ENCODE measurements at places on chromosomes 7 and 10.

- DNase-seq: no peak
Observed at GRCh38 chr10:92113911-92114600, 176.8 kb downstream of the CPEB3 start.

- no peak for DNase-seq
Observed at GRCh38 chr7:35379481-35379880, 125.6 kb upstream of the TBX20 start.

DNA sequence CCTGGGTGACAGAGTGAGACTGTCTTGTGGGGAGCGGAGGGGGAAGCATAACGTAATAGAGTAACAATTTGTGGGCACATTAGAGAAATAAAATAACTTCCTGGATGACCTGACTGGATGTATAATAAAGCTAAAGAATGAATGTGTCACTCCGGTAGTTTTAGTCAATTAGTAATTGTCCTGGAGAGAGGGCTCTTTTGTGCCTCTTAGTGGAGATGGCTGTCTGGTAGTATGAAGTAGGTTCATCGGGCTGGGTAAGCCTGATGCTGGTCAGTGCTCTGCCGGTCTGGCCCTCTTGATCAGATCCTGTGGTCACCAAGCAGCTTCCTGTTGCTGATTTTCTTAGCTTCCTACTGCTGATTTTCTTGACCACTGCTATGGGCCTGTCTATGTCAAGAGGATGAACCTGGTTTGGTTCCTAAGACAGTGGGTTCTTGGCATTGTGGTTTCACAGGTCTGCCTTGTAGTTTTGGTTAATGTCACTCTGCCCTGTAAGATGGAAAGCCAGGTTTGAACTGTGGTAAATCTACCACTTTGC is 34.1 kb downstream of the ZRANB1 start:
- no peak for DNase-seq

GRCh38 chr10:60623627-60624026 is 154.7 kb upstream of the CDK1 start:
- DNase-seq: no peak

DNA sequence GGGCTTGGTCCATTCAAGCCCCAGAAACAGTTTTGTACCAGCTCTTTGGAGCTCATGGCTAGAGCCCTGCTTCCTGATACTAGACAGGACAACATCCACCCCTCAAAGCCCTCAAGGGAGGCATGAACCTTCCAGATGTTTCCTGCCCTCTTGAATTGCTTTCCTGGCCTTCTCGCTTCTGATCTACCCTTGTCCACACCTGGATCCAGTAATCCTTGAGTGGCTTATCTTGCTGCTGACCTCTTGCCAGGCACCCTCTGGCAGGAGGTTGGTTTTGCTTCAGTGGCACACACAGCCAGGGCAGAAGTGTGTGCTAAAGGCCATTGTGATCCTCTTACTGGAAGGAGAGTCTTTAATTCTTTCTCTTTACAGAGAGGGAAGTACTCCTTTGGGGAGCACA is 495.8 kb downstream of the PLXNA4 start:
- DNase-seq: no peak

GRCh38 chr7:151006590-151007300 is 15.9 kb downstream of the NOS3 start:
- no peak for DNase-seq

- no peak for DNase-seq
Observed at GRCh38 chr10:56928714-56929113, 567.7 kb upstream of the ZWINT start.

- DNase-seq: no peak
Observed at GRCh38 chr7:158315881-158316280, 271.7 kb downstream of the PTPRN2 start.

DNA sequence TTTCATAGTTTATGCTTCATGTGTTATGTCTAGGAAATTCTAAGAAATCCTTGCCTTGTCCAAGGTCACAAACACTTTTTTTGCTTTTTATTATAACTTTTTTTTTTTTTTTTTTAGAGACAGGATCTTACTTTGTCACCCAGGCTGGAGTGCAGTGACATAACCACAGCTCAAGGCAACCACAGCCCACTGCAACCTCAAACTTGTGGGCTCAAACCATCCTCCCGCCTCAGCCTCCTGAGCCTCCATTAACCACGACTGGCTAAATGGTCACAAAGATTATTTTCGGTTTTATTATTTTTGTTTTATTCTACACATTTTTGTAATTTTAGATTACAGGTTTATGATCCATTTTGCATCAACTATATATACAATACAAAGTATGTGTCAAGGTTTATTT is 7.1 kb upstream of the FAM204A start:
- no peak for DNase-seq

GRCh38 chr10:88962336-88962735 is 9.8 kb upstream of the ACTA2 start:
- no peak for DNase-seq

DNA sequence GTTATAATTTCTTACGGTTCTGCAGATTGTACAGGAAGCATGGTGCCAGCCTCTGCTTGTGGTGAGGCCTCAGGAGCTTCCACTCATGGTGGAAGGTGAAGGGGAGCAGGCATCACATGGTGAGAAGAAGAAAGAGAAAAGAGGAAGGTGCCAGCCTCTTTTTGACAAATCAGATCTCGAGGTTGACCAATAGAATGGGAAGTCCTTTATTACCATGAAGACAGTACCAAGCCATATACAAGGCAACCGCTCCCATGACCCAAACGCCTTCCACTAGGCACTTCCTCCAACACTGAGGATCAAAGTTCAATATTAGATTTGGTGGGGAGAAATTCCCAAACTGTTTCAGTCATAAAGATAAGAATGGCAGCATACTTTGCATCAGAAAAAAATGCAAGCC is 502.8 kb downstream of the GLRX3 start:
- DNase-seq: no peak

DNA sequence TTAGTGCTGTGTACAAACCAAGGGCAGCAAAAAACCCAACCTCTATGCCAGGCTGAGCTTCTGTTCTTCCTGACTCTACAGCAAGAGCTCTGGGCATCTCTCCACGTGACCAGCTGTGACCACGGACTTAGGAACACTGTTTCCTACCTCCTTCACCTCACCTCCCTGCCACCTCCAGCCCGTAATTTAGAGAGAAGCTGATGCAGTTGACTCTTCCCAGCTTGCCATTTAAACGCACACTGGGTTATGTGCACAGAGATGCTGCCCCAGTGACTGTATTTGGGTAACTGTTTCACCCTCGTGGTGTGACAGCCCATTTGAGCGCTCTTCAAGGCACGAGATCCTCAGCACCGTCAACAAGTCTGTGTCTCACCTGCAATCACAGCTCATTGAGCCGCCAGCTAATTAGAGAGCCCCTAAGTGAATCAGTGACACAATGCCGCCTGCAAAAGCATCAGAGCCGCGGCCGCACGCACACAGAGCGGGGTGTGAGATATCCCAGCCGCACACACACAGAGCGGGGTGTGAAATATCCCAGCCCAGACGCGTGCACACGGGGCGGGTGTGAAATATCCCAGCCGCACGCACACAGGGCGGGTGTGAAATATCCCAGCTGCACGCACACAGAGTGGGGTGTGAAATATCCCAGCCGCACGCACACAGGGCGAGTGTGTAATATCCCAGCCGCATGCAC is 319.7 kb downstream of the PTPRN2 start:
- no peak for DNase-seq

DNA sequence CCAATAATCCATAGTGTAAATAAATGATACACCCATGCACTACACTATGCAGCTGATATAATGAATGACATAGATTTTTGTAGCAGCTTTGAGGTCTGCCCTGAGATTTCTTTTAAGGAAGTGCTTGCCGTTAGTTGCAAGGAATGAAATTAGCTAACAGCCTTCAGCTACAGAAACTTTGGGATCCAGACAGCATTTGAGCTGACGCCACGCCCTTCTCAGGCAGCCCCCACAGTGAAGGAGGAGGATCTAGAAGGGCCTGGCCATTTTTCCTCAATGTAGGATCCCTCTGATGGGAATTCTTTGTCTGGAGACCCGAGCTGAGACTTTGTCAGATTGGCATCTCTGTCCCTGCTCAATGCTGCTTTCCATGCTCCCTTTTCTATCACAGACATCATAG is 6.1 kb upstream of the PDK4 start:
- no peak for DNase-seq

- no peak for DNase-seq
Observed at GRCh38 chr10:30063099-30063498, 3.7 kb upstream of the JCAD start.

DNA sequence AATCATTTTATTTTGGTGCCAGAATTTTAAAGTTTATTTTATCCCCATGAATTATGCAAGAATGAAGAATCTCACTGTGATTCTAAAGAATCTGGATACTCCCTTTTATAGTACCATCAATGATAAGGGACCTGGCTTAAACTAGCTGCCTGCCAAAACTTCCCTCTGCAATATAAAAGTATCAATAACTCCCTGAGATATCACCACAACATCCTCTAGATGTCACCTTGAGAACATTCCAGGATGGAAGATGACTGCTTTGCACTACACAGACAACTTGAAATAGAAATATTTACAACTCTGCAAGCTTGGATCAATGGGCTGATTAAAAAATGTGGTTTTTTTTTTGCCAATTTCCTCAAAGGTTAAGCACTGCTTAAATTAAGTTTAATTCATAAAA is 142.1 kb downstream of the SLC25A13 start:
- no peak for DNase-seq

- DNase-seq: no peak
Observed at GRCh38 chr7:43083106-43083505, 29.3 kb upstream of the HECW1 start.

- no peak for DNase-seq
Observed at GRCh38 chr7:36227223-36227622, 74.2 kb downstream of the EEPD1 start.

DNA sequence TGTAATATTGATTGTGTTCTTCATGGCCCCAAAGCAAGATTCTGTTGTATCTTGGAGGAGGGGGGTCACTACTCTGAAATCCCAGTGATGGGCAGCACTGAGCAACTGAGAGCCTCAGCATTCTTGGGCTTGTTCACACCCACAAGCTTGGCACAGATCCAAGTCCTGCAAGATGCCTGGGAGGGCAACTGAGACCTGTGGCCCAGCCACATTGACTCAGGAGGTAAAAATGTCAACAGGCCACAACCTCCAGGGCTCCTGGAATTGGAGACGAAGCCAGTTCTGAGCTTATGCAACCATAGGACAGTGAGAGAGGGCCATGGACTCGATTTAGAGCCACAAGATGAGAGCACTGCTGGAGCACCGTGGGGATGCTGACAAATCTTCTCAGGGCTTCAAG is 3.1 kb upstream of the DOCK1 start:
- no peak for DNase-seq

DNA sequence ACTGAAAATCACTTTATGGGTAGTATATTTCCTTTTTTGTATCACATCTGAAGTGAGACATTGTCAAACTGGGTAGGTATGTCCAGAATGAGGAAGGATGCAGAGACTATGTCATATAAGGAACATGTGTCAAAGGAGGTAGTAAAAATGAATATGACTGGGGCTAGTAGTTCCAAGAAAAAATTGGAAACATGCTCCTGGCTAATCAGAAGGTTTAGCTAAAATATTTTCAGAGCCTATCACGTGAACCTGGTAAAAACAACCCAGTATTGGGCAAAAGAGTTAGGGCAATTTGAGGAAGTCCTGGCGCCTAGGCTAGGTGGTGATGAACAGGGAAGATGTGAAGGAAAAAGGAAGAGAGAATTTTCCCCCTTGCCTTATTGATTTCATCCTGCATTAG is 26.4 kb downstream of the ENTPD1 start:
- DNase-seq: peak; percentile 49

- DNase-seq: no peak
Observed at GRCh38 chr7:84800846-84801245, 386.0 kb downstream of the SEMA3D start.

DNA sequence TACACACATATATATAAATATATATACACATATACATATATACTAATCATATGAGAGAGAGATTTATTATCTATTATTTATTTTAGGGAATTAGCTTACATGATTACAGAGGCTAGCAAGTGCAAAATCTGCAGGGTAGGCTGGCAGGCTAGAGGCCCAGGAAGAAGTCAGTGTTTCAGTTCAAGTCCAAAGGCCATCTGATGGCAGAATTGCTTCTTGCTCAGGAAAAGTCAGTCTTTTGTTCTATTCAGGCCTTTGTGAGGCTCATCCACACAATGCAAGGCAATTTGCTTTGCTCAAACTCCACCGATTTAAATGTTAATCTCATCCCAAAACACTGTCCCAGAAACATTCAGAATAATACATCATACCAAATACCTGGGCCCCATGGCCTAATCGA is 2.6 kb upstream of the C10orf120 start:
- DNase-seq: no peak

- no peak for DNase-seq
Observed at GRCh38 chr10:29540016-29540415, 94.8 kb downstream of the SVIL start.

GRCh38 chr7:88337572-88337971 is 30.9 kb upstream of the STEAP4 start:
- DNase-seq: no peak
